Retina (tissue), 1 donor: ENCODE measurements at places on chromosomes 13 and 19.
A peak's percentile ranks its signal among the peaks of the same experiment; 100 is the strongest.

DNA sequence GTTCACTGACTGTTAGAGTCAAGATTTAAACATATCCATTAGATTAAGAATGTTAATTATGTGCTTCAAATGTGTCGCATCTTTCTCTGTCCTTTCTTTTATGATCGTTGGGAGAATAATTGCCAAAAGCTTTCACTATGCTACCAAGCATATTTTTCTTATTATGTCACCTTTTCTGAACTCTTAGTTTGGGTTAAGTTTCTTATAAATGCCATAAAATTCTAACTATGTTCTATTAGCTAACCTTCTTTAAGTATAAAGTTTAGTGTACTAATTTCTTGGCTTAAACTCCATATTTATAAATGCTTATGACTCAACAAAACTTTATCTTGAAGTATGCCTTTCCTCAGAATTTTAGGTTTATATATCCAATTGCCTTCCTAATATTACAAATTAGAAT is 1759.4 kb downstream of the PCDH9 start:
- DNase-seq = no peak

DNA sequence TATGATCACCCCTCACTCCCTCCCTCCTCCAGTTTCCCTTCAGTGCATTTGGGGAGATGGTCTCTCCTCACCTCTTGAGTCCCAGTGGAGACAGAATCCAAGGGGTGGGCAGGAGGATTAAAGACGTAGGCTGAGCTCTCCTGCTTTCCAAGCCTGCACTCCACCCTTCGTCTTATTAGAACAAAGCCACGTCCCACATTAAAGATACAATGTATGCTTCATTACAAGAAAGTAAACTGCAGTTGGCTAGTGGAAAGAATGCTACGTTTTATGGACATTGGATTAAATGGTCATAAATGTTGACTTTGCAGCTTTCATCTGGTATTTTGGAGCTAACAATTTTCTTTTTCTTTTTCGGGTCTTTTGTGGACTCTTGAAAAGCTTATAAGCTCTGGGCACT is 1.5 kb upstream of the KLK11 start:
- no peak for DNase-seq

- peak; percentile 82 for DNase-seq
Measured at GRCh38 chr19:45952686-45953505, 20.8 kb downstream of the NOVA2 start.

GRCh38 chr19:55702131-55702627 is 27.2 kb downstream of the EPN1 start:
- no peak for DNase-seq

GRCh38 chr13:38735665-38736440 is 49.0 kb downstream of the FREM2 start:
- DNase-seq = no peak

- peak; percentile 36 for DNase-seq
Measured at GRCh38 chr13:21074546-21074945, 13.2 kb upstream of the LATS2 start.

DNA sequence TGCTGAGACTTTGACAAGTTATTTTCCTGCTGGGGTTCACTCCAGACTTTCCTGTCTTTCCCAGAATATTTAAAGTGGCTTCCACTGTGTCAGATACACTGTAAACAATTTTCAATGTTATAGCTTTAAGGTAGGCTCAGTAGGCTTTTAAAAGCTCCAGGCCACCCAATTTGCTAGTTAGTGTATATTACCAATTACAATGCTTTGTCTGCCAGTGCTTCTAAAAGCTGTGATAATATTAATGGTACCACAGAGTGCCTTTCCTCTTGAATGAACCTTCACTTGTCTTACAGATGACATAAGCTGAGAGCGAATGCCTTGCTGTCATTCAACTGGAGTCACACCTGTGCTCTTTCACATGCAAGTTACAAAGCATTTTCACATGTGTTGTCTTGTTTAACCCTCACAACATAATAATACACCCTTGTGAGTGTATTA is 239.7 kb upstream of the HTR2A start:
- DNase-seq = no peak

- DNase-seq = no peak
Measured at GRCh38 chr13:35455022-35455421, 21.5 kb downstream of the MAB21L1 start.

DNA sequence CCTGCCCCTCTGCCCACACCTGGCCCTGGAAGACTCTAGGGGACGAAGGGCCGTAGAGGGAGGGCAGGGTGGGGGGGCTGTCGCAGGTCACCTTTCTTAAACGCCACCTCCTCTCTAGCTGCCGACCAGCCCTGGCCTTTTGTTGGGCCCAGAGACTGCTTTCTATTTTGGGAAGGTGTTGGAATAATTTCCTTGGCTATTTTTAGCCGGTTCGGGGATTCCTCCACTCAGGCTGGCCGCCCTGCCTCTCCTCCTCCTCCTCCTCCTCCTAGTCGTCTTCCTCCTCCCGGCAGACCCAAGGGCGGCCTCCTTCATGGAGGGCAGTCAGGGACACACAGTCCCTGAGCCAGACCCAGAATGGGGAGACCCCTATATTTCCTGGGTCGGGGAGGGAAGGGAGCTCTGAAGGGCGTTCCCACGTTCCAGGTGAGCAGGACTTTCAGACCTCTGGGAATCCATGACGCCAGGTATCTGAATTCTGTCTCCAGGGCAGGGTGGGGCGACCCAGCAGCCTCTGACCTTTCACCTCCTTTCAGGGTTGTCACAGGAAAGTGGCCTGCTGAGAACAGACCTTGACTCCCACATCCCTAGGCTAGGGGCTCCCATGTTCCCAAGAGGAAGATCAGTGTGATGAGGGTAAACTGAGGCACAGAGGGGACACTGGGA is 19.9 kb downstream of the GADD45B start:
- no peak for DNase-seq

DNA sequence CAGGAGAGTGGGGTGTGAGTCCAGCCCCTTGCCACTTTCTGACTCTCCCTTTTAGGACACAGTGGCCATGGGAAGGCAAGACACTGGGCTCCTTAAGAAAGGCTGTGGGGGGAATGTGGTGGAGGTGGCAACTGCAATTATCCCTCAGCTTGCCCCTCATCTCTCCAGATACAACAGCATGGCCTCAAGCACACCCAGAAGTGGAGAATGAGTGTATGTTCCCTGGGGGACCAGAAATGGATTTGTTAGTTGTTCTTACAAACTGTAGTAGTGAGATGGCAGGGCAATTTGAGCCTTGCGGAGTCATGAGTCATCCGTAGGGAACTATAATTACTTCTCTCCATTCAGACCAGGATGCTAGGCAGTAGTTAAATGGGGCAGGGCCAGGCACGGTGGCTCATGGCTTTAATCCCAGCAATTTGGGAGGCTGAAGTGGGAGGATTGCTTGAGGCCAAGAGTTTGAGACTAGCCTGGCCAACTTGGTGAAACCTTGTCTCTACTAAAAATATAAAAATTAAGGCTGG is 25.6 kb upstream of the CXCL17 start:
- no peak for DNase-seq

GRCh38 chr13:57326532-57326931 is 159.5 kb downstream of the PRR20E start:
- DNase-seq = no peak

DNA sequence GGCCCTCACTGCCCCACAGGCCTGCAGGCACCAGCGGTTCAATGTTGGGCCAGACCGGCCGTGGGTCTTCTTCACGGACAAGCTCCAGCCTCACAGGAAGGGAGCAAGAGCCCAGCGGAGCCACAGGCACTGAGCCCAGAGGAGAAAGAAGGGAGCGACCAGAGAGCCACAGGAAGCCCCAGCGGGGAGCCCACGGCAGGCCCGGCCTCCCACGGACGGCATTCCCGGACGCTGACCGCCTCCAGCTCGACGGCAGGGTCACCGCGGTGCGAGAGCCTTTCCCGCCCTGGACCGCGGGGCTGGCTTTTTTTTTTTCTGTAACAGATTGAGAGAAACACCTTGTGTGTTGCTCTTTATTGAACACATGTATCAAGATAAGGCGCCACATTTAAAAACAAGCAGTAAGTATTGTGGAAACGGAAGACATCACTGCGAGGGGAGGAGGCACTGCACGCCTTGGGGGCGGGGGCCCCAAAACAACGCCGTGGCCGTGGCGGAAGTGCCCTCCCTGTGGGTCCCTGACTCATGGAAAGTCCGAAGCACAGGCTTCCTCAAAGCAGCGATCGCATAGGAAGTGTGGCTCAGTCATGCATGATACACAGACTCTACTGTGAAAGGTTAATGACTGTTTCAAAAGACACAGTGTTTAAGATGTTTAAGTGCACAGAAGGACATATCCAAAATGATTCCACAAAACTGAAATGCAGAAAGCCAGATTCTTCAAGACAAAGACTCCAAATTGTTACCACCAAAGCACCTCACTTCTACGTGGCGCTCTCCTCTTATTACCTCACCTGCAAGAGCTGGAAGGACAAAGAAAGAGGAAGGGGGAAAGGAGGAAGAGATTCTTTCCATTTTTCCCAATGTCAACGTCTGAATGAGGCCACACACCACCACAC is 3.5 kb downstream of the RASA3 start:
- DNase-seq = peak; percentile 63

DNA sequence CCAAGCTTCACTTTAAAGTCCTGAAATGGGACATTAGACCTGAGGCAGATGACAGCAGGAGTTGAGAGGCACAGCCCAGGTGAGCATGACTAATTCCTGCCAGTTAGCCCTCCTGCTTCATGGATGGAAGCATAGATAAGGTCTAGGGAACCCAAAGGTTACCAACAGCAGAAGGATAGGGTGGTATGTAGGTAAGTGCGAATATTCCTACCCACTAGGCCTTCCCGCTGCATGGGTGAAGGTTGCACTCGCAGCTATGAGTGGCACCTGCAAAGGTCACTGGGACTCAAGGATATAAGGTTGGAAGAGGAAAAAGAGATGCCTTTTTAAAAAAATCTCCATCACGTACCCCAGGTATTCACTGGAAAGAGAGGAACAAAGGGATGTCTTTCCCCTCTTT is 12.2 kb upstream of the MLLT1 start:
- DNase-seq = no peak

DNA sequence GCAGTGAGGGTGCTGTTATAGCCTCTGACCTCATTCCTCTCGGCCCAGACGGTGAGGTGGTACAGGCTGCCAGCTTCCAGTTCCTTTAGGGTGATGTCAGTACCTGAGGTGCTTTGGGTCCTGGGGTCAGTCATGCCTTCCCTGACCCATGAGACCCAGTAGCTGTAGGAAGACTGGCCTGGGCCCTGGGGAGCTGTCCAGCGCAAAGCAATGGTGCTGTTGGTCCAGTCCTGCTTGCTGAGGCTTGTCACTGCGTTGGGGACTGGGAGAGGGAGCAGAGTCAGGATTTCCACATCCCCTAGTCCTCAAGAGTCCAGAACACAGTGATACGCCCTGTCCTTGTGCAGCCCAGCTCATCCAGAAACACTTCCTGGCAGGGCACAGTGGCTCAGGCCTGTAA is 10.7 kb downstream of the PTPRH start:
- DNase-seq = no peak

GRCh38 chr13:59354665-59355369 is 808.9 kb downstream of the DIAPH3 start:
- no peak for DNase-seq

- no peak for DNase-seq
Measured at GRCh38 chr13:81199956-81200355, 859.0 kb upstream of the SPRY2 start.

GRCh38 chr19:35882114-35882832 is 13.9 kb downstream of the APLP1 start:
- peak; percentile 53 for DNase-seq

DNA sequence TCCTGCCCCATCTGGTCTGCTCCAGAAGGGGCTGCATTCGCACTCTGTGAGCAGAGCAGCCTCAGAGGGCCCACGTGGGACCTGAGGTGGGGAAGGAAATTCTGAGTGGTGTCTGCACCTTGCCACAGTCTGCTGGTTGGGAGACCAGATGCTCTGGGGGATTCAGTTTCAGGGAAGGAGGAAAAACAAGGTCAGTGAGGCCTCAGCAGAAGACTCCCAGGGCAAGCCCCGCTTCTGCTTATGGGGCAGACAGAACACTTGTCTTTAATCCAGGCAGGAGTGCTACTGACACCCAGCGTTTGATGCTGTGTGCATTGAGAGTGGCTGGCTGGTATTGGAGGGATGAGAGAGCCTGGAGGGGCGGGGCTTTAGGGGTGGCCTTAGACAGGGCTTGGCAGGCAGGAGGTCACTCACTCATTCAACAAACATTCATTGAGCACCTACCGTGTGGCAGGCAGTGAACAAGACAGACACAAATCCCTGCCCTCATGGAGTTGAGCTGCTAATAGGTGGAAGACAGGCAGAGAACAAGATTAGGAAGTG is 4.9 kb upstream of the CLEC17A start:
- DNase-seq = no peak

- DNase-seq = no peak
Measured at GRCh38 chr19:17184371-17184841, 30.8 kb upstream of the USE1 start.

- no peak for DNase-seq
Measured at GRCh38 chr13:51944428-51944827, 66.8 kb downstream of the ATP7B start.

DNA sequence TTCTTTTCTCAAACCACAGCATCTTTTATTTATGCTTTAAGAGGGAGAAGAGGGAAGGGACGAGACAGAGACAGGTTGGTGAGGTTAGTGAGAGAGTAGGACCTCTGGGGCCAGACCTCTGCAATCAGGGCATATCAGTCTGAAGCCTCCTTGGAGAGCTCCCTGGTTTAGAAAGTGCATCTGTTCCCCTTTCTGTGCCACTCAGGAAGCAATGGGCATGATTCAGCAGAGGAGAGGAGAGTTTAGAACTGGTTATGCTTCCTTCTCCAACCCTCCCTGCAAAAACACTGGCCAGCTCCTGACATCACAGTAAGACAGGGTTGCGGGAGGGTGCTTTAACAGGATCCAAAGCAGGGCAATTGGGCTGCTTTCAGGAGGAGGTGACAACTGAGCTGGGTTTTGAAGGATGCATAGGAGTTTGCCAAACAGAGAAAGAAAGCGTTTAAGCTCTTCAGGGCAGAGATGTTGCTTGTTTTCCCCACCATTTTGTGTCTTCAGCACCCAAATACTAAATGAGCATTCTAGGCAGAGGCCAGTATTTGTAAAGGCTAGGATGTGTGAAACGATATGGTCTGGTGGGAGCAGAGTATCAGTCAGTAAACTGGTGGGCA is 33.1 kb downstream of the CERS4 start:
- DNase-seq = no peak

DNA sequence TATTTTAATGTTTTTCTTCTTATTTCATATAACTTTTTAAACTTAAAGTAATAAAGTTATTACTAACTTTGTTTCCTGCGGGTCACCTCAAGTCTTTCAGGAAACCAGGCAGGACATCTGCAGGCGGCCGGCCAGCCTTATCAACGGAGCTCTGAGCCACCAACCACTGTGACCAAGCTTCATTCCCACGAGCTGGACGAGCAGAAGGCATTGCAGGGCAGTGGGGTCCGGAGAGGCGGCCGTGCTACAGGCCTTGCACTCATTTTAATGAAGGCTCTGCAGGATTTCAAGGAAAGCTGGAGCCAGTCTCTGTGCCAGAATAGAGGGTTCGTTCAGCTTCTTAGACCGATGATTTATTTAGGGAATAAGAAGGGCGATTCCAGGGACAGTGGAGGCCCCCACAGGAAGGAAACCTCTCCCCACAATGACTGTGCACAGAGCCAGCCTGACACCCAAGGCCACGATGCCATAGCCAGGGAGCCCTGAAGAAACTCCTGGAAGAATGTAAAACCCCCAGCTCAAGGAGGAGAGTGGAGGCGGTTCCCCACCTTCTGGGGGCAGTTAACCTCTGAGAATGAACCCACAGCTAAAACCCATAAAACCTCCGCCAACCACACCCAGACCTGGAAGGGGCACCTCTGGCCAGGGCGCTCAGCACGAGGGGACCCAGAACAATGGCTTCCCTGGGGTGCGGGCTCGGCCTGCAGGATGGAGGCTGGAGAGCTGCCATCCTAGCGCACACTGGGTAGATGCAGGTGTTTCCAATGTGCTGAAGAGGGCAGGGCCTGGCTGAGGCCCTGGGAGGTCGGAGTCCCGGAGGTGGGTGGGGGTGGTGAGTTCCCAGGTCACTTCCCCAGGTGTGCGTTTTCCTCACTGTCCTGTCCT is 75.0 kb downstream of the RASA3 start:
- no peak for DNase-seq
